ENCODE measurements at places on chromosomes 11 and 22. TPM values are rescaled to one million over a fixed set of nuclear protein-coding genes. Genes with fewer than 3 reads are reported as not detected.

YIF1A gene
- total RNA-seq: 82.2 TPM

MYBPC3 gene
- total RNA-seq: not detected

OR10D3 gene
- total RNA-seq: not detected

LDHAL6A gene
- total RNA-seq: not detected

ACTN3 gene
- total RNA-seq: not detected

OR51A2 gene
- not detected for total RNA-seq

TSPAN18 gene
- 29.3 TPM for total RNA-seq

ANGPTL5 gene
- 0.17 TPM for total RNA-seq

CCDC73 gene
- total RNA-seq: under 0.01 TPM

C11orf98 gene
- total RNA-seq: 27.8 TPM

SAA4 gene
- not detected for total RNA-seq

OR8G5 gene
- not detected for total RNA-seq

TMX2 gene
- 45.0 TPM for total RNA-seq

DBX1 gene
- not detected for total RNA-seq

OSBP2 gene
- total RNA-seq: 14.9 TPM

PATE3 gene
- total RNA-seq: not detected

ZNF280B gene
- 0.54 TPM for total RNA-seq

ANO3 gene
- total RNA-seq: under 0.01 TPM

FBLN1 gene
- total RNA-seq: 0.09 TPM

B3GAT3 gene
- total RNA-seq: 13.5 TPM
